Activated CD8-positive, alpha-beta memory T cell treated with anti-CD3 and anti-CD28 coated beads for 4 hours (primary cell): ENCODE measurements at places on chromosomes 4 and X.

- DNase-seq, result no peak
These were observed 67.5 kb upstream of the BMP3 start for GRCh38 chr4:80963051-80963450.

DNA sequence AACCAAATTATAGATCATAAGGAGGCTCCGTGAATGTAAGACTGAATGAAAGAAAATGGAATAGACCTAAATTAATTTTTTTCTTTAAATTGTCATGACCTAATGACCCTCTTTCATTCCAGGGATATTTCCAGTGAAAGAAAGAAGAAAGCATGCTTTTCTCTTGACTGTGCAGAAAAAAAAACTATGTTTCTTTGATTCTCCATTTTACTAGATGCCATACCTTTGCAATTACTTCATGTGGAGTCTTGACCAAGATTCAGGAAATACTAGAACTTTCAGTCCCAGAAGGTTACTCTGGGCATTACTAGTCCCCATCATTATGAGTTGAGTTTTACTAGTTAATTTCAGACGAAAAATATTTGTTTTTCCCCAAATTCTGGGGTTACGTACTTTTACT lies 6.4 kb upstream of the COMMD8 start:
- DNase-seq, result no peak

GRCh38 chrX:64842492-64842891 lies 133.8 kb downstream of the ZC4H2 start:
- DNase-seq, result no peak

GRCh38 chrX:11351375-11352295 lies 58.4 kb downstream of the AMELX start:
- no peak for DNase-seq

DNA sequence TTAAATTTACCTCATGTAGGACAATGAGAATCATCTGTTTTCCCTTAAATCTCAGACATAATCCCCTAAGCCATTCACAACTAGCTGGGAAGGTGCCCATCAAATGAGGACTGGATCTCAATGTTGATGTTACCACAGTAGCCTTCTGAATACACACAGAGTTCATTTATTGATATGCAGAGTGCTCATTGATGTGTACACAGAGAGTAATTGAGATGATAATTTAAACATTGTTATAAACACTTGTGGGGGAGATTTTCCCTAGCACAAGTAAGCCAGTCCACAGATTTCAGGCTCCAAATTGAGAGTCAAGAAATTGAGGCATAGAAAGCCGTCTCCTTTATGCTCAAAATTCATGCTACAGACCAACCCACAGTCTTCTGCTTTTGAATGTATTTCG lies 273.4 kb upstream of the TRPC5 start:
- DNase-seq, result no peak

DNA sequence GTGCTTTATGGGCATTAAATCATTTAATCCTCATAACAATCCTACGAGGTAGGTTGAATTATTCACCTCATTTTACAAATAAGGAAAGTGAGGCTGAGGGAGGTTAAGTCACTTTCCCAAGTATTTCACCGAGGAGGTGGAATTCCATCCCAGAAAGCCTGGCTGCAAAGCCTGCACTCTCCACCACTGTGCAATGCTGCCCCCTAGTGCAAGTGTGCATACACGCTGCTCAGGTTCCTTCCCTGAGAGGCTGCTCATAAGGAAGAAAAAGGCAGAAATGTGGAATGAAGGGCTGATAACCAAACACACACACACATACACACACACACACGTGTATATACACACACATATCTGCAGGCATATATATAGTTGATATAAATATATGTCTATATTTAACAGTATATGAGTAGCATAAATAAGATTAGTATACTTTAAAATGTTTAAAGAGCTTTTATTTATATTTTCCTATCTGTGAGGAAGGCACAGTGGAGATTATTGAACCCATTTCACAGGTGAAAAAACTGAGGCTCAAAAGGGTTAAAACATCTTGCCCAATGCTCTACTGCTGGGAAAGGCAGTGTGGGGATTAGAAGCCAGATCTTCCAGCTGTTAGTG lies 714.5 kb upstream of the TENM3 start:
- no peak for DNase-seq

DNA sequence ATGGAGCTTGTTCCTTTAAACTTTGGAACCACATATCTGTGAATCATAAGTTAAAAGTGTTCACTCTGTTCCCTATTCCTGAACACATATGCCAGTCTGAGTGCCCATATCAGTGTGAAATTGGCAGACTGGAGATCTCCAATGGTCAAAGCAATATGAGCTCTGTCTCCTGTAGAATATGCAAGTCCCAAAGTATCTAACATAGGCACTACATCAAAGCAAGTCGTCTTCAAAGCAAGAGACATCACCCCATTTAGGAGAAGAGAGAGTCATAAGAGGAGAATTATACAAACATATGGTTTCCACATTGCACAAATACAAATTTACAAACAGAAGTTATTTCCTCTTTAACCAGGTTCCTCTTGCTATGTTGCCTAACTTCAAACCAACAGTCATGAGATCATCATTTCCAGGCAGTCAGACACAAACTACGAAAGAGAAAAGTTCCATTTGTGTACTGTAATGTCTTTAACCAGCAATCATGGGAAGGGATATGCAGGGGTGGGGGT lies 9.9 kb upstream of the GK start:
- no peak for DNase-seq

DNA sequence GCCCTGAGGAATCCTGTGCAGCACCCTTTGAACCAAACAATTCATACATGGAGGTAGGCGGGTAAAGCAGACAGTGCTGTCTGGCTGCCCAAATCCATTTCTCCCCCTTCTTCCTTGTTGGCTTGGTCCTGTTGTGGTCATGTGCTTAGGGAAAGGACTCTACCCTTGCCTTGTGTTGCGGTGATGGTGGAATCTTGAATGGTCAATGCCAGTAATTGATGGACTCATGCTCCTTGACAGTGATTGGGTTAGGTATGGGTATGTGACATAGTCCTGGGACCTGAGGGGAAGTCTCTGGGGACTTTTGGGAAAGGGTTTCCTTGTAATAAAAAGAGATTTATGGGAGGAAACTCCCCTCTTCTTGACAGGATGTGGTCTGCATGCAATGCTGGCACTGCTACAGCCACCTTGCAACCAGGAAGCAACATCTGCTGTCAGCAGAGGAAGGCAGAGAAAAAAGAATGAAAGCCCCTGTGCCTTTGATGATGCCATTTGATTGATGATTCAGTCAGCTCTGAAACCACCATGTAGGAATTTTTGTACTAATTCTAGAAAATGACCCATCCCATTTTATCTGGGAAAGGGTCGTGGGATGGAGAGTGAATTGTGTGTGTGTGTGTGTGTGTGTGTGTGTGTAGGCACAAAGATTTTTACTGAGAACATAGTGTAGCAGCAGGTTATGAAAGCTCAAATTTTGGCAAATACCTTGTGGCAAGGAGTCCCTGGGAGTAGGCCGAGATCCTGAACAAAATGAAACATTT lies 30.0 kb upstream of the HUWE1 start:
- peak; percentile 38 for DNase-seq

- no peak for DNase-seq
These were observed 22.9 kb upstream of the CPE start for GRCh38 chr4:165355900-165356300.

GRCh38 chrX:56974408-56974807 lies 20.9 kb downstream of the SPIN3 start:
- DNase-seq, result no peak

GRCh38 chrX:13836575-13836974 lies 19.7 kb upstream of the GPM6B start:
- no peak for DNase-seq

DNA sequence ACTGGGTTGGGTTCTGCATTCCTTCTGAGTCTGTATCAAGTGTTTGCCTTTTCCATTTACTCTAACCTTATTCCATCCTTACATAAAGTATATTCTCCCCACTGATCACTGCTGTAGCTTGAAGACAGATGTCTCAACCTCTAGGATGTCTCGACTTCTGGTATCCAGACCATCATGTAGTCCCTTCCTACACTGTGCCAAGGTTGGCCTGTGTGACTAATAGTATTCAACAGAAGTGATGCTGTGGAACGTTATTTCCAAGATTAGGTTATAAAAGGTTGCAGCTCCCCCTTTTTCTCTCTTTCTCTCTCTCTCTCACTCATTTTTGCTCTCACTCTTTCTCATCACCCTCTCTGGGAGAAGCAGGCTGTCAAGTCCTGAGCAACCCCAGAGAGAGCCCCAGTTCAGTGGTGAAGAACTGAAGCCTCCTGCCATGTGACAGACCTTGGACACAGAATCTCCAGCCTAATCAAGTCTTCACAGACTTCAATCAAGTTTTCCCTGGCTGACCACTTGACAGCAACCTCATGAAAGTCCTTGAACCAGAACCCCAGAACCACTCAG lies 75.4 kb downstream of the PRDM5 start:
- DNase-seq, result no peak

- no peak for DNase-seq
These were observed 230.0 kb downstream of the HS3ST1 start for GRCh38 chr4:11198516-11199305.

DNA sequence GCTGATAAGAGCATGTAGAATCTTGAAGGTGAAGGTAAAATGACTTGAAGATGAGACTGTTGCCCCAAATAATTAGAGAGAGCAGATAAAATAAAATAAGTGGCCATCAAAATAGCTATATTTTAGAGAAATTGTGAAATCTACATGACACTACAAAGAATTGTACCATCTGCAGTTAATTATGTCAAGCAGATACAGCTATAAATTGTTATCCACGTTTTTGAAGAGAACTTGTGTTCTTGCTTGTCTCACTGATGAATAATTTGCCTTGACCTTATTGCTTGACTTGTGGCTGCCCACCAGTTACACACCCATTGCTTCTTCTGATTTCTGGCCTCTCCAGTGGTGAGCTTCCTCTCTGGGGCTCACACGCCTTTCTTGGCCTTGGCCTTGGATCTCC lies 75.8 kb upstream of the TNIP3 start:
- no peak for DNase-seq

- DNase-seq, result no peak
These were observed 5.5 kb upstream of the ING2 start for GRCh38 chr4:183499389-183499788.

DNA sequence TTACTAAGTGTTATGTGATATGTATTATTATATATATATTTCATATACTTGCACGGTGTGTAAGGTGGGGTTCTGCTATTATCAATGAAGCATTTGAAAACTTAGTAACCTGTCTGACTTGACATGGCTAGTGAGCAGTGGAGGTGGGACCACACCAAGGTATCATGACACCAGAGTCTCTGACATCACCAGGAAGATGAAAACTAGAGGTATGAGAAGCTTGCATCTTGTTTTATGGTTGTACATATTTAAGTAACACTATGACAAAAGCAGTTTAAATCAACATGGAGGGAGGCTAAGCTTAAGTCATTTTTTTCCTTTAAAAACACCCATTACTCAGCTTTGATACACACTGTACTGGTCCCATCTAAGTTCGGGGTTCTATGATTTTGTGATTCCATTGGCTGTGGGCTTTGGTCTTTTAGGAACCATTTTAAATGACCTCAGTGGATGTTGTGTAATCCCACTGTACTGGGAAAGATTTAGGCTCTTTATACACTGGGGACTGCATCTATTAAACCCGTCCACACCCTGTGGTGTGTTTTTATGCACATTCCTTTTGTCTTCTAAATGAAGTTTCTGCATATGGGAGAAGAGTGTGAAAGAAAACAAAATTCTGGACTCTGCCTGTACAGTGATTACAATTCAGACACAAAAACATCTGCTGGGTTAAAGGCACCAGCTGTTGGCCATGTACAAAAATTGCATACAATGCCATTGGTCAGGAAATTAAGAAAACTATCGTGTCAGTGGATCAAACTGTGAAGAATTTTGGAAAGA lies 570.6 kb downstream of the SPRY1 start:
- no peak for DNase-seq

DNA sequence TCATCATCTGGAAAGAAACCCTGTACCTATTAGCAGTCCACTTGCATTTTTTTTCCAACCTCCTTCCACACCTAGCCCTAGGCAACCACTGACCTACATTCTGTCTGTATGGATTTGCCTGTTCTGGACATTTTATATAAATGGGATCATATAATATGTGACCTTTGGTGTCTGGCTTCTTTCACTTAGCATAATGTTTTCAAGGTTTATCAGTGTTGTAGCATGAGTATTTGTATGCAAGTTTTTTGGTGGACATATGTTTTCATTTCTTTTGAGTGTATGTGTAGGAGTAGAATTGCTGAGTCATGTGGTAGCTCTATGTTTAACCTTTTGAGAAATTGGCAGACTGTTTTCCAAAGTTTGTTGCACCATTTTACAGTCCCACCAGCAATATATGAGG lies 198.6 kb downstream of the CEP135 start:
- DNase-seq, result no peak

DNA sequence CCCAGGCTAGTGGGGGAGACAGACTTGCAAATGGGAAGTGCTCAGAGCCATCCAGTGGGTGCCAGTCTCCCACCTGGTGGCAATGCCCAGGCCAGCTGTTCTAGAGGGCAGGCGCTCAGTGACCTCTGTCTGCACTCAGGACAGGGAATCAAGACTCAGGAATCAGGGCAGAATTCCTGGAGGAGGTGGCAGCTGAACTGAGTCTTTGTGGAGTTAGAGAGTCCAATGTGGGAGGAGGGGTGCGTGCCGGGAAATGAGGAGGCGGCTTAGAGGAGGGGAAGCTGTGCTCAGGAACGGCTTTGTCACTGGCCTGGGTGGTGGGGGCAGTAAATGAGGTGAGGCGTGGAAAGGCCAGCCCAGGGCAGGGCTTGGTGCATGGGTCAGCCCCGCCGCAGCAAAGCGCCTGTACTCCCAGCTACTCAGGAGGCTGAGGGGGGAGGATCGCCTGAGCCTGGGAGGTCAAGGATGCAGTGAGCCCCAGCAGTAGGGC lies 31.3 kb upstream of the SORCS2 start:
- DNase-seq, result no peak

DNA sequence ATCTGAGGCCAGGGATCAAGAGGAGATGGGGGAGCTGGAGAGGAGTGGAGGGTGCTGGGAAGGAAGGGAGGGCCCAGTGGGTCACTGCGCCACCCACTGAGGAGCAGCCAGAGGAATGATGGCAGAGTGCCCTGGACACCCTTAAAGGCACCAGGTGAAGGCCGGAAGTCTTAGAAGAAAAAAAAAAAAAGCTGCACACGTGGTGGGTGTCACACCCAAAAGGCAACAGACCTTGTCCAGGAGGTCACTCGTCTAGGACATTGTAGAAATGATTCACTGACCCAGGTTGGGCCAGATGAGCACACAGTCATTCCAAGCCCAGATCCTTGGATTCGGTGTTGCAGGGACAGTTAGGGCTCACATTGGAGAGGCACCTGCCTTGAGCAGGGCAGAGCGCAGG lies 93.5 kb upstream of the TRIM2 start:
- no peak for DNase-seq

- no peak for DNase-seq
These were observed 7.5 kb downstream of the SEPTIN6 start for GRCh38 chrX:119685225-119686066.

GRCh38 chr4:3255611-3256186 lies 6.7 kb downstream of the MSANTD1 start:
- no peak for DNase-seq

- DNase-seq, result no peak
These were observed 377.9 kb upstream of the EMCN start for GRCh38 chr4:100895556-100896197.
